ENCODE measurements at places on chromosomes 5 and 9.

GRCh38 chr9:29773676-29774075 is 2200.4 kb upstream of the C9orf72 start:
- no peak for DNase-seq

- DNase-seq = no peak
Observed at GRCh38 chr5:151628112-151628823, 37.1 kb upstream of the FAT2 start.

DNA sequence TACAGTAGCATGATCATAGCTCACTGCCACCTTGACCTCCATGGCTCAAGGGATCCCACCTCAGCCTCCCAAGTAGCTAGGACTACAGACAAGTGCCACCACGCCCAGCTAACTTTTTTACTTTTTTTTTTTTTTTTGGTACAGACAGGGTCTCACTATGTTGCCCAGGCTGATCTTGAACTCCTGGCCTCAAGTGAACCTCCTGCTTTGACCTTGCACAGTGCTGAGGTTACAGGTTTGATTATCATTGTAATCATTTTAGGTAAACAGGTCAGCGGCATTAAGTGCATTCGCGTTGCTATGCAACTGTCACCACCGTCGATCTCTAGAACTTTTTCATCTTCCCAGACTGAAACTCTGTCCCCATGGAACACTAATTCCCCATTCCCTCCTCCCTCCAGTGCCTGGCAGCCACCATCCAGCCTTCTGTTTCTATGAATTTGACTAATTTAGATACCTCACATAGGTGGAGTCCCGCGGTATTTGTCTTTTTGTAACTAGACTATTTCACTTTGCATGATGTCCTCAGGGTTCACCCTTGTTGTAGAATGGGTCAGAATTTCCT is 5.8 kb upstream of the CARD19 start:
- no peak for DNase-seq

GRCh38 chr5:24245821-24246220 is 399.0 kb downstream of the CDH10 start:
- no peak for DNase-seq

DNA sequence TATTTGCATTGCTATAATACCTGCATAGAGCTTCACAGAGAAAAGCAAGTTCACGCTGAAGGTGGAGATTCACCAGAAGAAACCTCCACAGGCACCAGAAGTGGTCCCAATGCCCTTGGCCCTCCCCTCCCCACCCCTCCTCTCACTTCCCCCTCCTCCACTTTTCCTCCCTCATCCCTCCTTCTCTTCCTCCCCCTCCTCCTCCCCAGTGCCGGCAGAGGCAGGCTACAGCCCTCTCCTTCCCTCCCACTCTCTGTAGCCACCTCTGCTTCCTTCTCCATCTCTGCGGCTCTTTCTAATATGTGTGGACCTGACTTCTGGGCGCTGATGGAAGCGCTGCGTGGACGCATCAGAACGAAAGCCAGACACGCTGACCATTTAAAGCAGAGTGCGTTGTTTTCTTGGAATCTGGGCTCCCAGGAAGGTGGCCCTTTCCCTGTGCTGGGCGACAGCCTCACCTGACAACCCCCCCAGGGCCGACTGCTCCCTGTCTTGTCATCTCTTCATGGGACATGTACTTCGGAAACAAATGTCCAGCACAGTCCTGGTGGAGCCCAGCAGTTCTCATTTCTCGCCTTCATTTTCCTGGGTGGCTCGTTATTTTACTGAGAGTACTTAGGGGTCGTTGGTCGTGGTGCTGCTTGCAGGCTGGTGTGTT is 29.5 kb downstream of the NDUFS6 start:
- DNase-seq = no peak

GRCh38 chr5:134113363-134113889 is 1.1 kb upstream of the TCF7 start:
- DNase-seq = no peak

- no peak for DNase-seq
Observed at GRCh38 chr9:107667231-107668070, 177.9 kb upstream of the KLF4 start.

DNA sequence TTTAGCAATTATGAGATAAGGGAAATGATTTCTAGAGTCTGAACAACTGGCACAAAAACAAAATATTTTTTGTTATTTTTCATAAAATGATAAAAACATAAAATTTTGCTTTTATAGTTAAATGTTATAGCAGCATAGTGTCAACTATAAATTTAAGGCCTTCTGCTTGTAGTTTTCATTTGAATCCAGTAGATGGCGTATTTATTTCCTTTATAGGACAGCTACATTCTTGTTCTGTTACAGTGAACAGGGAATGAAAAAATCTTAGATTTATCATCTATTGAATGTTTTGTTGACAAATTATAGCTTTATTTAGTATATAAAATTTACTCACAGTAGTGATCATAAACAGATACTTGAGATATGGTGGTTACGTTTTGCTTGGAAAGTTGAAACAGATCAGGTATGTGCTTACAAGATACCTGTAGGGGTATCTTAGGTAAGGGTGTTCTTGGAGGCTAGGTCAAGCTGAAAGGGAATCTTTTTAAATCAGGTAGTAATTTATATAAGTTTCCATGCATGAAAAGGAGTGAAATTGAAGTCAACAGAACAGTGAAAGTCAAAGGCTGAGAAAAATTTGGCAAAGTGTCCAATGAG is 239.3 kb upstream of the GRIN3A start:
- DNase-seq = no peak

- DNase-seq = peak; percentile 47
Observed at GRCh38 chr9:74887041-74887980, at the start of gene TRPM6. Gene TRPM6 (minus strand): TSS chr9:74887921. CDS start chr9:74887856, 65 bp downstream.
